ENCODE measurements at places on chromosomes 7 and 10. TPM values are rescaled to one million over a fixed set of nuclear protein-coding genes. Genes with fewer than 3 reads are reported as not detected.

APBB1IP gene
- 2.0 TPM for total RNA-seq

ZNF394 gene
- 65.0 TPM for total RNA-seq

TBXAS1 gene
- 5.7 TPM for total RNA-seq

PRLHR gene
- 0.79 TPM for total RNA-seq

RAMP3 gene
- 17.0 TPM for total RNA-seq

OR6B1 gene
- 1.8 TPM for total RNA-seq

LIPF gene
- total RNA-seq, result 0.81 TPM

TMEM225B gene
- 57.0 TPM for total RNA-seq

OR6V1 gene
- not detected for total RNA-seq

ZNF425 gene
- 3.0 TPM for total RNA-seq

KIAA1549 gene
- total RNA-seq, result 8.0 TPM

CFAP69 gene
- 18.0 TPM for total RNA-seq

DNA sequence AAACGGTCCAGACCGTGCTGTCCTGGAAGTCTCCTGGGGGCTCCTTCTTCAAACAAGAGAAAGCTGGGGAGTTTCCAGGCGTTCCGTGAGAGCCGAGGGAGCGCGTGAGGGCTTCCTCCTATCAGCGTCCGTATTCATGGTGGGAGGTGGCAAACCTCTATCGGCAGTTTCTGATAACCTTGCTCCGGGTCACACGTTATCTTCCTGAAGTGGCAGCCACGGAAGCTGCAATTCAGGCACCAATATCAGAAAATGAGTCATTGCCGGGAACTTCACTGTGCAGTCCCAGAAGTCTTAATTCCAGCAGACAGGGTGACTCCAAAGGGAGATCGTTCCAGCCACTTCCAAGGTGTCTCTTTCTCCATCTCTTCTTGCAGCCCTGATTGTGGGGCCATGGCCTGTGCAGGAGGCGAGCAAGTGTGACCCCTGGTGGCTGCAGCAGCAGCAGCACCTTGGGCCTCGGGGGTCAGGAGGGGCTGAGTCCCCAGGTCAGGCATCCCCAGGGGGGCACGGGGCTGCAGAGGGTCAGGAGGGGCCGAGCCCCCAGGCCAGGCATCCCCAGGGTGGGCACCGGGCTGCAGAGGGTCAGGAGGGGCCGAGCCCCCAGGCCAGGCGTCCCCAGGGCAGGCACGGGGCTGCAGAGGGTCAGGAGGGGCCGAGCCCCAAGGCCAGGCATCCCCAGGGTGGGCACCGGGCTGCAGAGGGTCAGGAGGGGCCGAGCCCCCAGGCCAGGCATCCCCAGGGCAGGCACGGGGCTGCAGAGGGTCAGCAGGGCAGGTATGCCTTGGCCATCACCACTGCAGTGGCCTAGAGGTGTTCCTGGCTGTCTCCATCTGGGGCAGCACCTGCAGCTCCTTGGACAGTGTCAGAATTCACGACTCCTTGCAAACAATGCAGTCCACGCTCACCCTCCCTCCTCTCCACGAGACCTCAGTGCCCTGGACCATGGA, 538.7 kb downstream of the DNAJB6 start:
- H3K4me3 ChIP-seq, result no peak overlapping the region
- no peaks in the 10 kb centered on the region for H3K27me3 ChIP-seq
- H3K36me3 ChIP-seq, result no peaks in the 10 kb centered on the region
- H3K4me1 ChIP-seq, result peaks cover 36% of the 10 kb centered on the region

DNA sequence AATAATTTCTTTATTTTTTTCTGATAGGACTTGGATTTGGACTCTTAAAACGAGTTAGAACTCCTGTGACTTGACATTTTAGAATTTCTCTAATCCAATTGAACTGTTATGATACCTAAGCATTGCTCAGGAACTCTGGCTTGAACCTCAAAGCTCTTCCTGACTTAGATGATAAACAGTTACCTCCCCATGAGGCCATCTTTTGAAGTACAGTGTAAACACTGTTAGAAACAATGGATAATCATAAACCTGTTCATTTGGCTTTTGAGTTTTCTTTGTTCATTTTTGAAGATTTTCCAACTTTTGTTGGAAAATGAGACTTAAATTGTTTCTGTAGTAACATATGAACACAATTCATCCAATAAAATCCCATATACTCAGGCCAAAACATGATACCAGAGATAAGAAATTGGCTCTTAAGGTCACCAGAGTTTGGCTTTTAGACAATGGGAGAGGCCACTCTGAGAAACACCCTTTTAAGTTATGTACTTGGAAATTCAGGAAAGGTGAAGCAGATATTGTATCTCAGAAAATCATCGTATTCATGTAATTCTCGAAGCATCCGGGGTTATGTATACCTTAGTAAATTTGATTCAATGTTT, 59.6 kb downstream of the RUNDC3B start:
- no peaks in the 10 kb centered on the region for H3K27me3 ChIP-seq
- no peak overlapping the region for H3K27ac ChIP-seq
- DNase-seq, result no peak
- no peaks in the 10 kb centered on the region for H3K4me1 ChIP-seq
- no peak overlapping the region for H3K4me3 ChIP-seq

DNA sequence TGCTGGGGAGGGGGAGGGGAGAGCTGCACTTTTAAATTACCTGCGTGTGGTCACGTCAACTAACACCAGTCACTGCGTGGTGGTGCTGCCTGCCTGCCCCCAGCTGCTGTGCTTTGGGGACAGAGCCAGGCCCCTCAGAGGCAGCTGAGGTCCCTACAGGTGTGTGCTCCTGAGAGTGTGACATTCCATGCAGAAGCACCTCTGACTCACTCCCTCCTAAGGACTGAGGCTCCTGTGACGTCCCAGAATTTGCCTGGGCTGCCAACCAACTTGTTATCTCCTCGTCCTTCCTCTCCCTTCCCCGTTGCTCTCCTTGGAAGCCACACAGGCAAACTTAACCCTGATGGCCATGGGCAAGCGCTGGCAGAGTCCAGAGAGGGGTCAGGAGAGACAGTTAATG, 563.0 kb downstream of the PARD3 start:
- H3K27me3 ChIP-seq, result no peaks in the 10 kb centered on the region
- DNase-seq, result no peak
- H3K36me3 ChIP-seq, result no peaks in the 10 kb centered on the region
- no peaks in the 10 kb centered on the region for H3K4me1 ChIP-seq
- H3K4me3 ChIP-seq, result no peak overlapping the region
- no peak overlapping the region for H3K27ac ChIP-seq

GRCh38 chr7:115087437-115087836, 165.5 kb downstream of the MDFIC start:
- DNase-seq, result no peak
- no peaks in the 10 kb centered on the region for H3K36me3 ChIP-seq

- H3K4me1 ChIP-seq, result peaks cover 3% of the 10 kb centered on the region
- H3K27ac ChIP-seq, result no peak overlapping the region
- no peaks in the 10 kb centered on the region for H3K27me3 ChIP-seq
- no peak for DNase-seq
- H3K4me3 ChIP-seq, result no peak overlapping the region
Observed at GRCh38 chr10:112966194-112966855, 16.3 kb downstream of the TCF7L2 start.

GRCh38 chr7:7035851-7036250, 146.5 kb upstream of the C1GALT1 start:
- H3K27ac ChIP-seq, result no peak overlapping the region
- H3K4me3 ChIP-seq, result no peak overlapping the region
- no peaks in the 10 kb centered on the region for H3K4me1 ChIP-seq
- no peaks in the 10 kb centered on the region for H3K36me3 ChIP-seq

DNA sequence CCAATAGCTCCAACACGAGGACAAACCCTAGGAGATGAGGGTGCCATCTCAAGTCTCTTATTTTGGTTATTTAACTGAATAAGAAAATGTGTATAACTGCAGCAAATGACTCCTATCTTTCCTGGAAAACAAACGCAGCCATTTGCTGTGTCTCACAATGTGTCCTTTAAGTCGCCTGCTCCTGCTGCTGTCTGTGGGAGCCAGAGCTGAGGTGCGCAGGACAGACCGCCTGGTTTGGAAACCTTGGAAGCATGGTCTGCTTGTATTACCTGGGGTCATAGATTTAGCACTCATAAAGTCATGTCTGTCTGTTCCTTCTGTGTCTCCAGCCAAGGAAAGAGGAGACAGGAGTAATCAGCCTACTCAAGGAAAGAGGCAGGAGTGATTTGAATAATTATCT, 760.2 kb downstream of the GRID1 start:
- no peak for DNase-seq
- H3K4me1 ChIP-seq, result no peaks in the 10 kb centered on the region
- H3K27ac ChIP-seq, result no peak overlapping the region
- H3K36me3 ChIP-seq, result no peaks in the 10 kb centered on the region
- H3K4me3 ChIP-seq, result no peak overlapping the region

DNA sequence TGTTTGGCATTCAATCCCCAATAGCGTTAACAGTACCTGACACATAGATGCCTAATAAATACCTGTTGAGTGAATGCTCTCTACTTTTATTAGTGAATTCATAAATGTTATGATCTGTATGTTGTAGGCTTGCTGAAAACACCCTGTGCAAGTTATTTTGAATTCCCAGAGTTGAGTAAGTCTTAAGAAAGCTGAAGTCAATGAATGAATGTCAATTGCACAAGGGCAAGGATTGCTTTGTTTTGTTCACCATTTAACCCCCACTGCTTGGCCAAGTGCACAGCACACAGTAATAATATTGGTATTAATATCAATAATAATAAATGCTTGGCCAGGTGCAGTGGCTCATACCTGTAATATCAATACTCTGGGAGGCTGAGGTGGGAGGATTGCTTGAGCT, 10.2 kb downstream of the CPA1 start:
- H3K36me3 ChIP-seq, result no peaks in the 10 kb centered on the region
- no peak overlapping the region for H3K27ac ChIP-seq
- no peak for DNase-seq
- H3K4me3 ChIP-seq, result no peak overlapping the region

GRCh38 chr10:100788002-100788903, 42.9 kb downstream of the PAX2 start:
- H3K27me3 ChIP-seq, result no peaks in the 10 kb centered on the region
- no peaks in the 10 kb centered on the region for H3K4me1 ChIP-seq
- no peak overlapping the region for H3K27ac ChIP-seq
- no peak overlapping the region for H3K4me3 ChIP-seq
- H3K36me3 ChIP-seq, result no peaks in the 10 kb centered on the region
- no peak for DNase-seq

GRCh38 chr7:21338728-21339164, 89.1 kb upstream of the SP4 start:
- no peaks in the 10 kb centered on the region for H3K4me1 ChIP-seq
- H3K27ac ChIP-seq, result no peak overlapping the region
- no peak overlapping the region for H3K4me3 ChIP-seq
- no peaks in the 10 kb centered on the region for H3K27me3 ChIP-seq

DNA sequence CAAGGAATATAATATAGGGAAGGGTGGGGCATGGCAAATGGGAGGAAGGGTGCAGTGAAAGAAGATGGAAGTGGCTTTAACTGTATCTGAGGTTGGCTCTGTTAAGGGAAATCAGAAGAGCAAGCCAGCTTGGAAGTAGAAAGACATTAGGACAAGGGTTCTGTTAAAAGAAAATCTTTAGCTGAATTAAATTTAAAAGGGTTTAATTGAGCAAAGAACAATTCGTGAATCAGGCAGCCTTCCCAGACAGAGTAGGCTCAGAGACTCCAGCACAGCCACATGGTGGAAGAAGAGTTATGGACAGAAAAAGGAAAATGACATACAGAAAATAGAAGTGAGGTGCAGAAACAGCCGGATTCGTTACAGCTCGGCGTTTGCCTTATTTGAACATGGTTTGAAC, 42.0 kb downstream of the FAM13C start:
- no peak overlapping the region for H3K4me3 ChIP-seq
- peak overlapping the region; percentile 48 for H3K27ac ChIP-seq
- peaks cover 51% of the 10 kb centered on the region for H3K4me1 ChIP-seq
- no peaks in the 10 kb centered on the region for H3K27me3 ChIP-seq
- H3K36me3 ChIP-seq, result no peaks in the 10 kb centered on the region
- DNase-seq, result no peak

- no peaks in the 10 kb centered on the region for H3K36me3 ChIP-seq
- H3K4me1 ChIP-seq, result no peaks in the 10 kb centered on the region
- no peak overlapping the region for H3K4me3 ChIP-seq
- no peak overlapping the region for H3K27ac ChIP-seq
- H3K27me3 ChIP-seq, result no peaks in the 10 kb centered on the region
Observed at GRCh38 chr10:4609251-4609650, 216.8 kb upstream of the AKR1E2 start.

- H3K4me1 ChIP-seq, result peaks cover 3% of the 10 kb centered on the region
- no peaks in the 10 kb centered on the region for H3K27me3 ChIP-seq
- H3K36me3 ChIP-seq, result no peaks in the 10 kb centered on the region
- peak overlapping the region; percentile 50 for H3K27ac ChIP-seq
Observed at GRCh38 chr7:23472956-23473843, 2.9 kb upstream of the IGF2BP3 start.

GRCh38 chr7:110372685-110373084, 718.2 kb upstream of the LRRN3 start:
- H3K4me3 ChIP-seq, result no peak overlapping the region
- no peak for DNase-seq
- no peaks in the 10 kb centered on the region for H3K27me3 ChIP-seq

DNA sequence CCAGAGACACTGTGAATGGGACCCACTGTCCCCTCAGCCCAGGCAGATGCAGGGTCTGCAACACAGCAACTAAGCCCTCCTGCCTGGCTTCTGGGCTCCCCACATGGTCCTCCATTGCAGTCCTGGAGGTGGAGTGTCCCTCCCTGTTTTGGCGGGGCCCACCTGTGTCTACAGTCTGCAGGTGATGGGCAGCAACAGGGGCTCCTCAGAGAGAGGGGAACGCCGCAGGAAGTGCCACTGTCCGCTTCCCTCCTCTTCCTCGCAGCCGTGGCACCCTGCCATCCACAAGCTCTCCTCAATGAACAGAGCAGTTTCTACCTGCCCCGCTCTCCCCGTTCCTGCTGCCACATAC, 9.3 kb downstream of the CAMK2G start:
- H3K4me3 ChIP-seq, result no peak overlapping the region
- no peak for DNase-seq
- H3K27me3 ChIP-seq, result no peaks in the 10 kb centered on the region

- H3K27me3 ChIP-seq, result no peaks in the 10 kb centered on the region
- no peak overlapping the region for H3K4me3 ChIP-seq
- peaks cover 8% of the 10 kb centered on the region for H3K4me1 ChIP-seq
- H3K36me3 ChIP-seq, result no peaks in the 10 kb centered on the region
Observed at GRCh38 chr10:35911233-35911632, 269.1 kb upstream of the FZD8 start.

- H3K36me3 ChIP-seq, result no peaks in the 10 kb centered on the region
- no peak for DNase-seq
- H3K27me3 ChIP-seq, result no peaks in the 10 kb centered on the region
- no peaks in the 10 kb centered on the region for H3K4me1 ChIP-seq
Observed at GRCh38 chr7:113715262-113715661, 203.5 kb downstream of the PPP1R3A start.

GRCh38 chr10:99682752-99683151, 23.4 kb downstream of the ENTPD7 start:
- no peak overlapping the region for H3K4me3 ChIP-seq
- H3K36me3 ChIP-seq, result no peaks in the 10 kb centered on the region

DNA sequence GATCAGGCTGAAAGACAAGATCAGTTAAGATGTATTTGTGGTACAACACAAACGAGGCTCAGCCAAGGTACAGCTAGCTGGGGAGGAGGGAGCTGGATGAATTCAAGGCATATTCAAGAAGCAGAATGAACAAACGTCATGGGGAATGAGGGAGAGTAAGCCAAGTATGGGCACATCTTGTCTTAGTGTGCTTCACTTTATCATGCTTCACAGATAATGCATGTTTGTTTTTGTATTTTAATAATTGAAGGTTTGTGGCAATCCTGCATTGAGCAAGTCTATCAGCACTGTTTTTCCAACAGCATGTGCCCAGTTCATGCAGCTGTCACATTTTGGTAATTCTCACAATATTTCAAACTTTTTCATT, 135.4 kb downstream of the HIBADH start:
- no peaks in the 10 kb centered on the region for H3K36me3 ChIP-seq
- peak; percentile 50 for DNase-seq
- no peak overlapping the region for H3K4me3 ChIP-seq
- H3K27ac ChIP-seq, result no peak overlapping the region

Measured in testis (tissue), 5 donors.